Left cardiac atrium (tissue), 4 donors: ENCODE measurements at places on chromosomes 13 and 19.

DNA sequence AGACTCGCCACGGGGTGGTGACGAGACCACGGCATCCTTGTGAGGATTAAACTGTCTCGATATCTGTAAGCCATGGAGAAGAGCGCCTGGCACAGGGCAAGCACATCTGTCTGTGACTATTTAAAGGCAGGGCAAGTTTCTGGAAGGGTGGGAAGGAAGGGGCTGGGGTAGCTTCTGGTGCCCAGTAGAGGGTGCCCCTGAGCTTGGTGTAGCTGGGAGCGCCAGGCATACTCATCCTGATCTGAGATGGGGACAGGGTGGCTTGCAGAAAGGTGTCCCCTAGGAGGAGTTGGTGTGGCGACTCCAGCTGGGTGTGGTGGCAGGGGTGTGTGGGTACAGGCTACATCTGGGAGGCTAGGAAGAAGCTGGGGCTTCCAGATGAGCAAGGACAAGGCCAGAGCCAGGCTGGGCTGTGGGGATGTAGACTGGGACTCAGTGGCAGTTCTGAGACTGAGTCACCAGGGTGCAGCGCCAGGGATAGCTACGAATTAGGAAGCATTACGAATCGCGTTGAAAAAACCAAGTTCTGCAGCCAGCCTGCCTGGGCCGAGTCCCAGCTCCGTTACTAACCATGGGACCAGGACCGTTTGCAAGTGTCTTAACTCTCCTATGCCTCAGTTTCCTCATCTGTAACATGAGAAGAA is 23.1 kb upstream of the ASPDH start:
- DNase-seq = no peak

DNA sequence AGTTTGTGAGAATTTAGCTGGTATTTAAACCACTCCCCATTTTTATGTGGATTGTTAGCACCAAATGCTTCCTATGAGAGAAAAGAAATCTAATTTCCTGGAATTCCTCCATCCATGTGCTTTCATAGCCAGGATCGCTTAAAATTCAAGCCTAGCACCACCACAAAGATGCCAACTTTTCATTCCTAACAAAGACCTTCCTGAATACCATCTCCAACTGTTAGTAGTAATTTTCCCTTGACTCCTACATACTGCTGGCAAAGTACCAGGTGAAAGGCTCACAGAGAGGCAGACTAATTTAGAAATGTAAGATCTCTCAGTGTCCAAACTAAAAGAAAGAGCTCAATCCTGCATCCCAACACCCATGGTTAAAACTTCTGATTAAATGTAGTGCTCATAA is 386.3 kb downstream of the KCTD12 start:
- no peak for DNase-seq

- no peak for DNase-seq
Measured at GRCh38 chr13:28355822-28356371, 139.0 kb downstream of the FLT1 start.

- DNase-seq = no peak
Measured at GRCh38 chr13:112704308-112705145, 14.7 kb downstream of the ATP11A start.

GRCh38 chr13:113327766-113328471 is 30.9 kb downstream of the LAMP1 start:
- no peak for DNase-seq

DNA sequence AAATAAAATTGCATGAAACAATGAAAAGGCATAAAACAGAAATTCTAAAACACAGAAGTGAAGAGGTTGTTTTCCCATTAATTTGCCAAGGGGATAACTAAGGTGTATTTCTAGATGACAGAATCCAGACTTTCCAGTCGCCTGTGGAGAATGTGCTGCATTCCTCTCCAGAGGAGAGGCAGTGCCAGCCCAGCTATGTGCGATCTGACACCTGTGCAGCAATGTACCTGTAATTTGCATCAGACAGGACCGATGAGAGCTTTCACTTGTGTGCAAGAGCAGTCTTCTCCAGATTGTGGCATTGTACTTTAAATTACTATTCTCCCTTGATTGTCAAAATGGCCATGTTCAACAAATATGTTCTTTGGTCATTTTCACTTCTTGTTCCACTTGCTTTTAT is 1037.9 kb downstream of the EFNB2 start:
- DNase-seq = no peak

GRCh38 chr13:52022356-52022755 is 2.1 kb upstream of the UTP14C start:
- no peak for DNase-seq

DNA sequence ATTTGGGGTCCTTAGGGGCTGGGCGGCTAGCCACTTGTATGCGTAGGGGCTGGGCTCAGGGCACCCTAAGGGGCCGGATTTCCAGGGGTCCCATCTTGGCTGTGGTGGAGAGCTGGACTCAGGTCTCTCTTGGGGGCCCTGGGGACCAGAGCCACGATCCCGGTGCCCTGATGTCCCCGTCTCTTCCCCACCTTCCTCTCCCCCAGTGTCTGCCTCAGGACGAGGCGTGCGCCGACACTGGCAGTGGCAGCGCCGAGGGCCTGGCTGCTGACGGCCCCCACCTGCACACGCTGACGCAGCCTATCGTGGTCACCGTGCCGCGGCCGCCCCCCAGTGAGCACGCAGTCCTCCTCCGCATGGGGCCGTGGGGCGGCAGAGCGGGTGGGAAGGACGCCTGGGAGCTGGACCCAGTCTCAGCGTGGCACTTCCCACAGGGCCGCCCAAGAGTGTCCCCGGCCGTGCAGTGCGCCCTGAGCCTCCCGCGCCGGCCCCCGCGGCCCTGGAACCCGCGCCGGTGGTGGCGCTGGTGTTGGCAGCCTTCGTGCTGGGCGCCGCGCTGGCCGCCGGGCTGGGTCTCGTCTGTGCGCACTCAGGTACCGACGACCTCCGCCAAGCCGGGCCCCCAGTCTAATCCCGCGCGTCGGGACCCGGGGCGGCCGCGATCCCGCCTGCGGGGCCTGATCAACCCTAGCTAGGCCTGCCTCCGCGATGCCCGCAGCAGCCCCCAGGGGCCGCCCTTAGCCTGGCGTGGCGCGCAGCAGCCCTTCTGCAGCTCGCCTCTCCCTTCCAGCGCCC is 2.7 kb upstream of the SNAPC2 start:
- no peak for DNase-seq

DNA sequence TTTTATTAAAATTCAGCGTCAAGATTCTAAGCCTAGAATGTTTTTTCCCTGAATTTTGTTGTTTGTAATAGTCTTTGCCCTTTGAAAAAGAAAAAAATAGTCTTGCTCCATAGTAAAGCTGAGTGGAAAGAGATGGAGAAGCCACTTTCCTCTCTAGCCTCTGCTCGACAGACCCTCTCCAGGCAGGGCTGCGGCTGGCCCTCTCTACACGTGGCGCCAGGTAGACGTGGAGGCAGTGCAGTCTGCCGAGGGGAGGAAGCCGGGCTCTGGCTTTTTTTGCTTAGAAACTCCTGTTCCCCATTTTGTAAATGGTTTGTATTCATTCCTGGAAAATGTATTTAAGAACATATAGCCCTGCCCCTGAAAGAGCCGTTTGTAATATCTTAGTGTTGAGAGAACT is 35.3 kb downstream of the MPHOSPH8 start:
- no peak for DNase-seq

DNA sequence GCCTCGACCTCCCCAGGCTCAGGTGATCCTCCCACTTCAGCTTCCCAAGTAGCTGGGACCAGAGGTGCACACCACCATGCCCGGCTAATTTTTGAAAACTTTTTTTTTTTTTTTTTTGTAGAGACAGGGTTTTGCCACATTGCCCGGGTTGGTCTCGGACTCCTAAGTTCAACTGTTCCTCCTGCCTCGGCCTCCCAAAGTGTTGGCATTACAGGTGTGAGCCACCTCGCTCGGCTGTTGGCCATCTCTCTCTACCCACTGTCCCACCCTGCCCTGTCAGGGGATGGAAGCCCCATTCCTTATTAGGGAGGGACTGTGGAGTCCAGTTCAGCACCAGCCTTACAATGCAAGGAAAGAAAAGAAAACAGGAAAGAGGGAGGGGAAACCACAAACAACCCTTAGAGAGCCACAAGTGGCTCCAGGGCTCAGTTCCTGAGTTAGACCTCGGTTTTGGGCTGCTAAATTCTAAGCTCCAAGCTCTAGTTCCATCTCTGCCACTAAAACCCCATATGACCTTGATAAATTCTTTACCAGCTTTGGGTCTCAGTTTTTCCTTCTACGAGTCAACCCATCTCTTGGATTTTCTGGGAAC is 31.7 kb downstream of the ACTL9 start:
- DNase-seq = no peak

GRCh38 chr13:23146006-23146405 is 34.8 kb upstream of the SGCG start:
- no peak for DNase-seq

DNA sequence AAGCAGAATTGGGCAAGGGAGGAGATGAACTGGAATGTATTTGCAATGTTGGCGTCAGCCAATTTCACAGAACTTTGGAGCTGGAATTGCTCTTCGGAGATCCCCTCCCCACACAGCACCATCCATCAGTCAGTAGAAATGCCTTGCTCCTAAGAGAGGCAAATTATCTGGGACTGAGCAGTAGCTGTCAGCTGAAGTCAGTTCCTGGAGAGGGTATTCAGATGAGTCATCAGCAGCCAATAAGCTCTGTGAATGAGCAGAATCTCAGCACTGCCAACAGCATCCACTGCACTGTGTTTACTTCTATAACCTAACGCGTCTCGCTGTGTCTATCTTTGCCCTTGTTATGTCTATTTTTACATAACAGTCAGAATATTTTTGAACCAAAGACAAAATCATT is 213.7 kb downstream of the SLITRK5 start:
- no peak for DNase-seq

- DNase-seq = no peak
Measured at GRCh38 chr19:16160445-16160942, 12.8 kb downstream of the CIB3 start.

DNA sequence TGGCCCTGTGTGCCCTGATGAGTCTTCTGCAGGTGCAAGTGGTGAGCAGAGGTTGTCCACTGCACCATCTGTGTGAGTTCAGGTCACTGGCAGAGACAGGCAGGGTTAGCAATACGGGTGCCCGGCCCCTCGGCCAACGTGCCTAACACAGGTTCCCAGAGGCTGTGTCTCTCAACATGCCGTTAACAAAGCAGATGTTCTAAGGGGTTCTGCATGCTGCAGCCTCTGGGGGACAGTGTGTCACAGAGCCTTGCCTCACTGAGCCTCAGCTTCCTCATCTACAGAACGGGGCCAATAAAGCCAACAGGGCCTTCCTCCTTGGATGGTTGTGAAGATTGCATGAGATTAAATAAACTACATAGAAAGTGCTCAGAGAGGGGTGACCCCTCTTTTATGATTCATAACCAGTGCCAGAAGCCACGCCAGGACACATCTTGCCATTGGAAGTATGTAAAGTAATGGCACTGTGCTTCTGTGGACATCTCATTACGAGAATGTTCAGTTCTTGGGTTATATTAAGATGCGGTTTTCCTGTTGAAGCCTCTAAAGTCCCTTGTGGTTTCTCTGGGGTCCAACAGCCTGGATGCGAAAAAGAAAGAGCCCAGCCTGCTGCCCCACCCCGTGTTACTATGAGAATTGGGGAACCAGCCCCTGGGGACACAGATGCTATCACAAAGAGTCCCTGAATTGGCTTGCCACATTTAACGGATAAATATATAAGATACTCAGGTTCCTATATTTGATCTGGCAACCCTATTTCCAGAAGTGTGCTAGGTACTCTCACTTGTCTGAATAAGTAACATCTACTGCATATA is 11.2 kb upstream of the ARHGEF18 start:
- no peak for DNase-seq

DNA sequence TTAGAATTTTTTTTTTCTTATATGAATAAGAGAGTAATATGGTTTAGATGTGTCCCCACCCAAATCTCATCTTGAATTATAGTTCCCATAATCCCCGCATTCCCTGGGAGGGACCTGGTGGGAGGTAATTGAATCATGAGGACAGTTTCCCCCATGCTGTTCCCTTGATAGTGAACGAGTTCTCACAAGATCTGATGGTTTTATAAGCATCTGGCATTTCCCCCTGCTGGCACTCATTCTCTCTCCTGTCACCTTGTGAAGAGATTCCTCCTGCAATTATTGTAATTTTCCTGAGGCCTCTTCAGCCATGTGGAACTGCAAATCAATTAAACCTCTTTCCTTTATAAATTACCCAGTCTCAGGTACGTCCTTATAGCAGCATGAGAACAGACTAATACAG is 205.7 kb downstream of the MYO16 start:
- no peak for DNase-seq

DNA sequence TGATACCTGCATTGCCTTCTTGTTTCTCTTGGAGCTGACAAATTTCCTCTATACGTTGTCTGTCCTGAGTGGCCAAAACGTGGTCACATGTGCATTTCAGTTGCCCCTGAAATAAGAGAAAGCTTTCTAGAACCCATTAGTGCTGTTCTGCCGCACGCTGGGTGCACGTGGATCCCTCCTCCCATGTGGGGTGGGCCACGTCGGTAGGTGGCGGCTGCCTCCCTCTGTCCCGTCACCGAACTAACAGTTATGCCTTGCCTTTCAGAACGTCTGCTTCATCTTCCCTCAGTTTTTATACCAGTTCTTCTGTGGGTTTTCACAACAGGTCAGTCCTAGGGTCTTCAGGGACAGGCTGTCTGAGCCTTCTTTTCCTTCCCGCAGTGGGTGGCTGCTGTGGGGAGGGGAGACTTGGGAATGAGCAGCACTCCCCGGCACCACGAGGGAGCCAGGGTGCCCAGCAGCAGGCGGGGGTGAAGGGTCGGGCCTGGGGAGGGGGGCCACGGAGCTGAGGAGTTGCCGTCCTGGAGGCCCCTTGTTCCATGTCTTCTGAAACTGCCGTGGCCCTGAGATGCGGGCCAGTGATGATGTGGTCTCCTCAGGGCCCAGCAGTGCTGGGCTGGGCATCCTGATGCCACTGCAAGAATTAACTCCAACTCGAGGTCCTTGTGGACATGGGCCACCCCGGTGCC is 109.7 kb upstream of the MCF2L start:
- no peak for DNase-seq
